Stimulated activated memory B cell treated with anti-CD40 and anti-IgM and Interleukin-4, amounts not matched to agents 10 μg/mL and 1 μg/mL and 100 μg/mL, for 72 hours (primary cell): ENCODE measurements at places on chromosomes 5 and 9.
A peak's percentile ranks its signal among the peaks of the same experiment; 100 is the strongest.

GRCh38 chr5:463952-464351 is 21.0 kb downstream of the EXOC3 start:
- ATAC-seq, result peak; percentile 87

GRCh38 chr9:109250311-109250741 is 70.5 kb downstream of the EPB41L4B start:
- no peak for ATAC-seq

DNA sequence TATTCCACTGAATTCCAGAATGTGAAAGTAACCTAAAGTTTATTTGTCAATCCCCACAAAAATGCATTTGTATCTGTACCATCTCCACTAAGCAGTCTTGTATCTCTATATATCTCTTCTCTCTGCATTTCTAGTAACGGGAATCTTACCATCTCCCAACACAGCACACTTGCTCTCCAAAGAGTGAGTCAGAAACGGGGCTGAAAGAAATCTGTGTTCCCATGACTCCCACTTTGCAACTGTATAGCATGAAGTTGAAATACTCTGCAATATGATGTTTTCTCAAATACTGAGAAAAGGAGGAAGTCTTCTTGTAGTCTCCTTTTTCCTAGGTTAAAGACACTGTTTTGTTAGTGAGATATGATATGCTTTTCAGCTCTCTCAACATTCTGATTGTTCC is 848.8 kb upstream of the ACO1 start:
- no peak for ATAC-seq

- no peak for ATAC-seq
These were observed 78.4 kb downstream of the GLDC start for GRCh38 chr9:6567140-6567591.

DNA sequence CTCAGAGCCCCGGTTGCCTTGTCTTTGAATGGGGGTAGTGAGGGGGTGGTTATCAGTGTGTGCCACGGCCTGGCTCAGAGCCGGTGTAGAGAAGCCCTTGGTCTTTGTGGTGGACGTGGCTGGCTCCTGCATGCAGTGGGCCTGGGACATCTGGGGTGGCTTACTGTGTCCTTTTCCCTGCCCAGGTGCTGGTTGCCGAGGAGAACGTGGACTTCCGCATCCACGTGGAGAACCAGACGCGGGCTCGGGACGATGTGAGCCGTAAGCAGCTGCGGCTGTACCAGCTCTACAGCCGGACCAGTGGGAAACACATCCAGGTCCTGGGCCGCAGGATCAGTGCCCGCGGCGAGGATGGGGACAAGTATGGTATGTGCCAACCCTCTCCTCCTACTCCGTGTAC is 16.5 kb downstream of the FGF18 start:
- ATAC-seq, result no peak

GRCh38 chr9:131111186-131111853 is 14.1 kb upstream of the NUP214 start:
- ATAC-seq, result no peak

DNA sequence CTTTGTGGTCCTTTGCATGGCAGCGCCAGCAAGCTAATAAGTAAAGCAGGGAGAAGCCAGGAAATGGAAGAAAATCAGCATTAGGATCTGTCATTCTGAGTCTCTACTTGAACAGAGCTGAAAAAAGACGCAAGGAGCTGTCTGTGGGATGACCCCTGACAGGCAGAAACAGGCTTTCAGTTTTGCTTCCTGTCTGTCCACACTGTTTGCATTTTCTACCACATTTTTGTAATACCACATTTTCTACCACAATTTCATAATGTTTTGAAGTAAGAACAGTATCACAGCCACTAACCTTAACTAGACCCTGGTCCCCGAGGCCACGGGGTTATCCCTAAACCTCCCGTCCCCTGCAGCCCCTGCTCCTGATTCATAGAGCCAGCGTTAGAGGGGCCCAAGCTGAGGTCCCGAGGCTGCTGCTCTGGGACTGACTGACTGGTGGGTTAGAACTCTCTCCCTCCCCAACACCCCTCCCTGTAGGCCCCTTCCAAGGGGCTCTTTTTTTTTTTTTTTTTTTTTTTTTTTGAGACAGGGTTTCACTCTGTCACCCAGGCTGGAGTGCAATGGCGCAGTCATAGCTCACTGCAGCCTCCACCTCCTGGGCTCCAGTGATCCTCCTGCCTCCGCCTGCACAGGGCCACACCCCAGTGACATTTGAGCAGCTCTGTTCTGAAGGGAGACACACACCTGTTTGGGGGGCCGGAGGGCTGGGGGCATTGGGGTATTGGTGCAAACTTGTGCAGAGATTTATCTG is 4.0 kb upstream of the CLIC3 start:
- peak; percentile 85 for ATAC-seq

- ATAC-seq, result peak; percentile 49
These were observed 11.3 kb upstream of the GRHPR start for GRCh38 chr9:37410969-37411785.

DNA sequence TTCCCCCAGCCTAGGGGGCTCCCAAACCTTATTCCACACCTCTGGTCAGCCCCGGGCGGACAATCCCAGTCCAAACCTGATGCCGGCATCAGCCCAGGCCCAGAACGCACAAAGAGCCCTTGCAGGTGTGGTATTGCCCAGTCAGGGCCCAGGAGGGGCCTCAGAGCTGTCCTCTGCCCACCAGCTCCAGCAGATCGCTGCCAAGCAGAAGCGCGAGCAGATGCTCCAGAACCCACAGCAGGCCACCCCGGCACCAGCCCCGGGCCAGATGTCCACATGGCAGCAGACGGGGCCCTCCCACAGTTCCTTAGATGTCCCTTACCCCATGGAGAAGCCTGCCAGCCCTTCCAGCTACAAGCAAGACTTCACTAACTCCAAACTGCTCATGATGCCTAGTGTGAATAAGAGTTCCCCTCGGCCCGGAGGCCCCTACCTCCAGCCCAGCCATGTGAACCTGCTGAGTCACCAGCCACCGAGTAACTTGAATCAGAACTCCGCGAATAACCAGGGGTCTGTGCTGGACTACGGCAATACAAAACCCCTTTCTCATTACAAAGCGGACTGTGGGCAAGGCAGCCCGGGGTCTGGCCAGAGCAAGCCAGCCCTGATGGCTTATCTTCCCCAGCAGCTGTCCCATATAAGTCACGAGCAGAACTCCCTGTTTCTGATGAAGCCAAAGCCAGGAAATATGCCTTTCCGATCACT is 27.6 kb upstream of the LTC4S start:
- no peak for ATAC-seq

- no peak for ATAC-seq
These were observed 325.6 kb downstream of the PRELID2 start for GRCh38 chr5:145509336-145510136.

DNA sequence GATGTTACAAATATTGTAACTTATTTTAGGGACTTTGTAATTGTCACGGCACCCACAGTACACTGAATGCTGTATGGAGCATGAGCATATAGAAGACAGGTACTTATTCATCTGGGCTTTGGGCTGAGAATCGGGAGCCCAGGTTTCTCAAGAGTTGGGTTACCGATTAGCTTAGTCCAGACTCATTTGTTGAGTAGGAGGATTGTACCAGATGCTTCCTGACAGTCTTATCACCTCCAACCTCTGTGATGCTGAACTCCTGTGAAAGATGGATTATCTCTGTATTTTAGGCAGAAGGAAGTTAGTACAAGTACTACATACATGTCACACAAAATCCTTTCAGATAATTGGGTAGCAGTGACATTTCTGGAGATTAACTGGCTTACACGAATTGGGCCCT is 79.2 kb downstream of the SV2C start:
- no peak for ATAC-seq

- no peak for ATAC-seq
These were observed 41.0 kb upstream of the GFPT2 start for GRCh38 chr5:180394031-180394636.

DNA sequence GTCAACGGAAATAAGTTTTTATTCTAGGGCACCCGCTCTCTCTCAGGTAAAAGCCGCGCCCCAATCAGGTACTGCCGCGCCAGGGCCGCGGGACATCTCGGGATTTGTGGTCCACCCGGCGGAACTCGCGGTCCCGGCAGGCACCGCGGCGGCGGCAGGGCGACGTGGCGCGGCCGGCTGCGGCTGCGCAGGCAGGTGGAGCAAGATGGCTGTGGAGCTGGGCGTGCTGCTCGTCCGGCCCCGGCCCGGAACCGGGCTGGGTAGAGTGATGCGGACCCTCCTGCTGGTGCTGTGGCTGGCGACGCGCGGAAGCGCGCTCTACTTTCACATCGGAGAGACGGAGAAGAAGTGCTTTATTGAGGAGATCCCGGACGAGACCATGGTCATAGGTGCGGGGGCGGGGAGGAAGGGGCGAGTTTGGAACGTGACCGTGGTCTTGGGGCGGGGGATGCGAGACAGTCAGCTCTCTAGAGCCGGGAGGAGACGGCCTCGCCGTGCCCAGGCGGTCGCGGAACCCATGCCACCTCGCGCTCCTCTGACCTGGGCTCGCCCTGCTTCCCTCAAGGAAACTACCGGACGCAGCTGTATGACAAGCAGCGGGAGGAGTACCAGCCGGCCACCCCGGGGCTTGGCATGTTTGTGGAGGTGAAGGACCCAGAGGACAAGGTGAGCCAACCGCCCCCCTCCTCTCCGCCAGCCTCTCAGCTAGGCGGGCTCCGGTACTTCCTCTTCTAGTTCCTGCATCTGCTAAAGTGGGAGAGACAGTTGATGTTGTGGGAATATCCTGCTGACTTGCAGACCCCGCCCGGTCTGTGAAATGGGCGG is at the start of gene TMED9:
TSS of gene TMED9 (plus strand) at position 194 of the 825 bp plus-strand sequence. CDS start at position 206, 12 bp downstream.
- peak; percentile 98 for ATAC-seq

DNA sequence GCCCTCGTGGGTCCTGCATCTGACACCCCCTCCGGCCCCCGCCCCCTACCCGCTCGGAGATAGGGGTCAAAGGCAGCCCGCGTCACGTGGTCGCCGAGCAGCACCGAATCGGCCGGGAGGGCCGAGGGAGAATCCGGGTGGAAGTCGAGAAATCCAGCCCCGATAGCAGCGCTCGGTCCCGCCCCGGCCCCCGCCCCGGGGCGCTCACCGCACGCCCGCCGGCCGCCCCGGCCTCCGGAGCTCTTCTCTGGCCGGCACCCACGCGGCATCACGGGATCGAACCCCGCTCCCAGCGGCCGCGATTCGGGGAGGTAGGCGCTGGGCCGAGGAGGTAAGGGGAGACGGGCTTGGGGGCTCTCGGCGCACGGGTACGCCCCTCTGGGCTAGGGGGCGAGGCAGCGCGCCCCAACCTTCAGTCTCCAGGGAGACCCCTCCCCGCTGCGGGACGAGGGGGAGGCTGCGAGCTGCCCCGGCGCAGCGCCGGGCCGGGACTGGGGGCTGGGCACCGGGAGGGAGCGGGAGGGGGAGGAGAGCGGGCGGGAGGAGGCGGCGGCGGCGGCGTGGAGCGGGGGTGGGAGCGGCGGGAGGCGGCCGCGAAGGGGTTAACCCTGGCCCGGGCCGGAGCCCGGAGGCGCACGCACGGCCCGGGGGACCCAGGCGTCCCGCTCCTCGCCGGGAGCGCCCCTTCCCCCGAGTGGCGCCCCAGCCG is 22.1 kb upstream of the NDST1 start:
- peak; percentile 9 for ATAC-seq

DNA sequence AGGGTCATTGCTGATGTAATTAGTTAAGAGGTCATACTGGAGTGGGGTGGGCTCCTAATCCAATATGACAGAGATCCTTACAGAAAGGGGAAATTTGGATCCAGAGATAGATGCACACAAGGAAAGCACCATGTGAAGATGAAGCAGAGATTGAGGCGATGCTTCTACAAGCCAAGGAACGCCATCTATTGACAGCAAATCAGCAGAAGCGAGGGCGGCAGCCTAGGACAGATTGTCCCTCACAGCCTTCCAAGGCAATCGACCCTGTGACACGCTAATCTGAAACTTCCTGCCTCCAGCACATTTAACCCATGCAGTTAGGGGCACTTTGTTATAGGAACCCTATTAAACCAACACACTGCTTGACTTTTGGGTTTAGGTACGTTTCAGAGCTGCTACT is 285.1 kb upstream of the DAP start:
- no peak for ATAC-seq

GRCh38 chr5:127962491-127962890 is 121.1 kb upstream of the SLC12A2 start:
- ATAC-seq, result no peak

DNA sequence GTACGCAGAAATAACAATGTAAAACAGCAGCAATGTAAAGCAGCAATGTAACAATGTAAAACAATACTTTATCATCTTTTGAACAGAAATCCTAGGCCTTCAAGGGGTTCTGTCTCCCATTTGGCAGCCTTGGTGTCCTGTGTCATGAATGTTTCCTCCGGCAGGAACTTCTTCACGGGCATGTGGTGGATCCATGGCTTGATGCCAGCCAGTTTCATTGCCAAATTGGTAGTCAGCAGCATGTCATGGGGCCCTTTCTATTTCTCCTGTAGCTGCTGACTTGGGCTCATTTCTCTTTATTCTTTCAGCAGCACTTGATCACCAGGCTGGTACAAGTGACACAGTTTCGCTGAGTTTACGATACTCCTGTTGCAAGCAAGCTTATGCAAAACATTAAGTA is 275.3 kb downstream of the HTR1A start:
- ATAC-seq, result no peak

GRCh38 chr5:61767231-61768080 is 435.4 kb downstream of the ZSWIM6 start:
- no peak for ATAC-seq

DNA sequence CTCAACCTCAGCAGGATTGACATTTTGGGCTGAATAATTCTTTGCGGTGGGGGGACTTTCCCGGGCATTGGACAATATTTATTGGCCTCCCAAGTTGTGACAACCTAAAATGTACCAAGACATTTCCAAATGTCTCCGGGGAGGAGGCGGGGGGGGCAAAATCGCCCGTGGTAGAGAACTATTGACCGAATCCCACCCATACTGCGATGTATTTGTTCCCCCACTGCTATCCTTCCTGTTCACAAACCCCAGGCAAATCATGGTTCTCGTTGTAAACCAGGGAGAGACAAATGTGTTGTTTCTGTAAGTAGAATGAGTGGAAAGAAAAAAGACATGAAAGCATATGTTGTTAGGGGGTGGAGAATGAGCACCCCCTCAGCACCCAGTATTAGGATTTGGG is 141.9 kb downstream of the PSAT1 start:
- ATAC-seq, result no peak

GRCh38 chr5:122156724-122157325 is 27.5 kb downstream of the ZNF474 start:
- ATAC-seq, result no peak

- ATAC-seq, result peak; percentile 41
These were observed at the start of gene SH3GL2 for GRCh38 chr9:17578911-17579793. Gene SH3GL2, plus strand, starts transcription at chr9:17579066.

- ATAC-seq, result no peak
These were observed 87.3 kb downstream of the HSD17B3 start for GRCh38 chr9:96214635-96215034.
